ENCODE measurements at places on chromosomes 2 and 18. TPM values are rescaled to one million over a fixed set of nuclear protein-coding genes. Genes with fewer than 3 reads are reported as not detected.

IGFBP2 gene
- total RNA-seq, result 2.7 TPM

GRCh38 chr2:230589025-230589424, 123.6 kb upstream of the CAB39 start:
- DNase-seq, result no peak
- no peaks in the 10 kb centered on the region for H3K36me3 ChIP-seq
- H3K4me1 ChIP-seq, result peaks cover 50% of the 10 kb centered on the region
- H3K27me3 ChIP-seq, result no peaks in the 10 kb centered on the region
- H3K27ac ChIP-seq, result no peak overlapping the region
- no peak overlapping the region for H3K4me3 ChIP-seq

DNA sequence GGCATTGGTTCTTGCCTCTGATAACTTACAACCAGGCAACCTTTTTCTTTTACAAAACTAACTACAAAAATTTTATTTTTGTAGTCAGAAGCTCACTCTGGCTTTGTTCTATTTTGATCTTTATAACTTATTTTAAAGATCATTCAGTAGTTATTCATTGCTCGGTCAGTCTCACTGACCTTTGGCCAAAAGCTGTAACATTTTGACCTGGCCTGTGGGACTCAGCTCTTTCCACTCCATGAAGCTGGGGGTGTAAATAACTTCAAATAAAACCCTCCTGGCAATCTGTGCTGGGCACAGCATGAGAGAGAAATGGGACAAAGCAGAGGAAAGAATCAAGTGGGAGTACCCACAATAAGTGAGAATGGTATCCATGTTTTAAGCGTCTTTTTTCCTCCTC, 380.7 kb downstream of the SETBP1 start:
- no peaks in the 10 kb centered on the region for H3K27me3 ChIP-seq
- H3K27ac ChIP-seq, result no peak overlapping the region
- no peak overlapping the region for H3K4me3 ChIP-seq
- H3K36me3 ChIP-seq, result no peaks in the 10 kb centered on the region

CACNB4 gene
- total RNA-seq, result 0.15 TPM

DNA sequence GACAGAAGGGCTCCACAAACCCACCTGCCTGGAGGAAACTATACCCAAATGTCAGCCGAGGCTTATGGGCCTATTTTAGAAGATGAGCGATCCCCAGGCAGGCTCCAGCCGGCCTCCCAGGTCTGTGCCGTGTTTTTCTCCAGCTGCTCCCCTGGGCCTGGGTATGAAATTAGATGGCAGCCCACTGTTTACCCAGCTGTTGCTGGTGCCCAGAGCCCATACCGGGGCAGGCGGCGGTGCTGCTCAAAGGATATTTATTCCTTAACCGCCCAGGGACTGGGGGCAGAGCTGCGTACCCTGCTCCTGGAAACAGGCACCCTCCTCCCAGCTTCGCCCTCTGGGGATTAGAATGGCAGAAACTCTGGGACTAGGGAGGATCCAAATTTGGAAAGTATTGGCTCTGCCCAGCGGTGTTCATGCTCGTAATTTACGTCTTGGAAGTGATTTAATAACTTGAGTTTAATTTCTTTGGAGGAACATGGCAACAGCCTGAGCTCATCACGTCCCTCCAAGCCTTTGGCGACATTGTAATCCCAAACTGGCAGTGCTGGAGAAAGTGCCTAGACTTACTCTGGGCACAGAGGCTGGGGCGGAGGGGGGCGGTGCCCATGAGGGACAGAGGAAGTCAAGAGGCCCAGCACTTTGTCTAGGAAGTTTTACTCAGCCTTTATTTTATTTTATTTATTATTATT, 199.2 kb downstream of the KLHL29 start:
- no peak overlapping the region for H3K4me3 ChIP-seq
- H3K27me3 ChIP-seq, result no peaks in the 10 kb centered on the region
- H3K27ac ChIP-seq, result no peak overlapping the region
- no peak for DNase-seq
- H3K36me3 ChIP-seq, result no peaks in the 10 kb centered on the region

SEPTIN10 gene
- total RNA-seq, result 2.7 TPM

- no peak overlapping the region for H3K27ac ChIP-seq
- DNase-seq, result no peak
- H3K4me3 ChIP-seq, result no peak overlapping the region
- peaks cover 9% of the 10 kb centered on the region for H3K27me3 ChIP-seq
- no peaks in the 10 kb centered on the region for H3K4me1 ChIP-seq
- no peaks in the 10 kb centered on the region for H3K36me3 ChIP-seq
Measured at GRCh38 chr2:224145751-224146355, 106.8 kb upstream of the SERPINE2 start.
